T-helper 9 cell (primary cell): ENCODE measurements at places on chromosomes 3 and 15.

GRCh38 chr3:188567478-188568195 lies 413.7 kb downstream of the LPP start:
- DNase-seq: no peak

GRCh38 chr3:53646723-53647122 lies 152.3 kb downstream of the CACNA1D start:
- DNase-seq: no peak

DNA sequence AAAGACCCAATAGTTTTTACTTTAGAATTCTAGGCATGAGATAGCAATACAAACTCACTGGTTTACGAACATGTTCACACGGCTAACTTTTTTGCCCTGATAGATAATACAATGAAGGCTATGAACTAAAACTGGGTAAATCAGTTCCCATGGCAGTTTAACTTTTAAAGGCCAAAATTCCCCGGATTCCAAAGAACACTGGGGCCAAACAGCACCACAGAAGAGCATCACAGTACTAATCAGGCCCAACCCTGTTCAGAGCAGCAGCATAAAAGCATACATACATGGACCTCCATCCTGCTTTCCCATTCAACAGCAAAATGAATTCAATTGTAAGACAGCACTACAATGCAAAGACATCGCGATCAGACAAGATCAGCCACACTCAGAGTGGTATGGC lies 540.3 kb upstream of the CCDC54 start:
- DNase-seq: no peak

DNA sequence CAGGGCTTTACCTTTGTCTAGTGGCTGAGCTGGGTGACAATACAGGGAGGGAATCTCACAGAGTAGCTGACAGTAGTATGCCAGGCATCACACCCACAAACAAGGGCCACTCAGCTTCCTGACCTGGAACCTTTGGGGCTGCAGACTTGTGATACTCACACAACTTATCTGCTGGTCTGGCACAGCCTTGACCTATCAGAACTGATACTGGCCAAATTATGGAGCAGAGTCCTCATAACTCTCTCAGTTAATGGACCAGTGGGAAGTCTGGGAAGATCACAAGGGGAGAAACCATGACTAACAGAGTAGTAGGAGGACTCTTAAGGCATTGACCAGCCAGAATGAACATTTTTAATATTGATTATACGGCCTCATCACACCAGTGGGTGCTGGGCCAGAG lies 19.4 kb downstream of the MRPL46 start:
- no peak for DNase-seq

DNA sequence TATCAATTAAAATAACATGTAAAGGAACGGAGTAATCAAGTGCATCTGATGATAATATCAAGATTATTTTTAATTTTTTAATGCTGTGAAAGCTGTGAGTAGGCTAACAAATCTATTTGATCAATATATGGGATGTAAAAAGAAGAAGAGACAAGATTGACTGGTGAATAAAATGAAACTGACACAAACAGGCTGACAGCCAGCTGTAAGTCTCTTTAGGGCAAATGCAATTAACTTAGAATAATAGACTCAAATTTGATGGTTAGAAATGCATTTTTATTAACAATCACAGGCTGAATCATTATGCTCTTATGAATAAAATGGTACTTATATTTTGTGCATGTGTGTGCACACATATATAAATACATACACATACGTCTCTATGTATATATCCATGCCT lies 68.0 kb downstream of the MDFIC2 start:
- no peak for DNase-seq

GRCh38 chr3:16304061-16305010 lies 39.3 kb downstream of the OXNAD1 start:
- DNase-seq: no peak

GRCh38 chr3:4562595-4562994 lies 69.4 kb downstream of the ITPR1 start:
- DNase-seq: no peak

- DNase-seq: no peak
Observed at GRCh38 chr3:196645096-196645495, 5.6 kb downstream of the NRROS start.

- no peak for DNase-seq
Observed at GRCh38 chr15:34673241-34673640, 81.6 kb downstream of the GJD2 start.

DNA sequence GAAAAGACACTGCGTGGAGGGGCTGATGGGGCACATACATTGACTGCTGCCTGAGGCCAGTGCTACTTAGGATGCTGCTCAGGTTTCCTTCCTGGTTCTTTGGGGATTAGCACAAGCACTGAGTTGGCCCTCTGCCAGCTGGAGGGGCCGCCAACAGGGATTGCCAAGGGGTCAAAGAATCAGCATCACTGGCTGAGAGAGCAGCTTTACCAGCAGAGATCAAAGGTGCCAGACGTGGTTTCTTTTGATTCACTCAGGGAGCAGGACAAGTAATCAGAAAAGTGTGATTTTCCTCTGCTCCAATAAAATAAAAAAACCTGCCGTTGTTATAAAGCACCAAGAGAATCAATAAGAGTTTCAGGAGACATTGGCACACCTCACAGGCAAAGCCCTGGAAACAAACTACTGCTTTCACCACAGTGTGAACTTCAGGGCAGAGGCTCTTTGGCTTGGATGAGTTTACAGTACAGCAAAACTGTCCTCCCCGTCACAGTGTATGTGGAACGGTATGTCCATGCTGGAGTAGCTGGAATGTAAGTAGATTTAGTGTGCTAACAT lies 45.8 kb upstream of the FSIP1 start:
- DNase-seq: no peak

- DNase-seq: no peak
Observed at GRCh38 chr3:7518456-7518855, 657.5 kb downstream of the GRM7 start.

GRCh38 chr3:195386739-195387138 lies 56.1 kb downstream of the ACAP2 start:
- no peak for DNase-seq

DNA sequence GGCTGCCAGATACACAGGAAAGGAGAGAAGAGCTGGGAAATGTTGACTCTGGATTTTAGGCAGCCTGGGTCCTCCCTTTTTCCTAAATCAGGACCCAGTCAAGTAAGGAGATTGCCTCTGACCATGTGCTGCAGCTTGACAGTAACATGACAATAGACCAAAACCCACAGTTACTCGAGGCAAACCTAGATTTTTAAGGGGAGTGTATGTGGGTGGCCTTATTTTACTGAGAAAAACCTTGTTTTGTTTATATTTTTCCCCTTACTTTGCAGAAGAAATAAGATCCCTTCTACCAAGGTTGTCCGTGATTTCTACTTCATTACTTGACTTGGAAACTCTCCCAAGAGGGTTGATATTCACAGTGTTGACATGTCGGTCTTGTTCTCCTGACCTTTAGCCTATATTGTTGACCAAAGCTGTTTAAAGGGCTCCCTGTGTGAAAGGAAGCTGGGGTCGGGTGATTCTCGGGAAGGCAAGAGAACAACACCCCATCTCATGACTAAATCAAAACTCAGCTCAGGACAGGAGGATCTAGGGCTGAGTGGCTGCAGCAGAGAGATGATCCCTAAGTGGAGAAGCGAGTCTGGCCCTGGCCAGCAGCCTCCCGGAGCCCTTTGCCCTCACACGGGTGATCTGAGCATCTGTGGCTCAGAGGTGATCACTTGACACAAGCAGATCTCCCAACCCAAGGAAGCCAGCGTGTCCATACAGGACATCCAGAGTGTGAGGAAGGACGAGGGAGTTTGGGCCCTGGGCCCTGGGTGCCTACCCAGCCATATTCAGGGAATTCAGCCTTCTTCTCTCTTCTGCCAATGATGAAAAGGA lies 31.0 kb upstream of the SLCO2A1 start:
- DNase-seq: no peak

DNA sequence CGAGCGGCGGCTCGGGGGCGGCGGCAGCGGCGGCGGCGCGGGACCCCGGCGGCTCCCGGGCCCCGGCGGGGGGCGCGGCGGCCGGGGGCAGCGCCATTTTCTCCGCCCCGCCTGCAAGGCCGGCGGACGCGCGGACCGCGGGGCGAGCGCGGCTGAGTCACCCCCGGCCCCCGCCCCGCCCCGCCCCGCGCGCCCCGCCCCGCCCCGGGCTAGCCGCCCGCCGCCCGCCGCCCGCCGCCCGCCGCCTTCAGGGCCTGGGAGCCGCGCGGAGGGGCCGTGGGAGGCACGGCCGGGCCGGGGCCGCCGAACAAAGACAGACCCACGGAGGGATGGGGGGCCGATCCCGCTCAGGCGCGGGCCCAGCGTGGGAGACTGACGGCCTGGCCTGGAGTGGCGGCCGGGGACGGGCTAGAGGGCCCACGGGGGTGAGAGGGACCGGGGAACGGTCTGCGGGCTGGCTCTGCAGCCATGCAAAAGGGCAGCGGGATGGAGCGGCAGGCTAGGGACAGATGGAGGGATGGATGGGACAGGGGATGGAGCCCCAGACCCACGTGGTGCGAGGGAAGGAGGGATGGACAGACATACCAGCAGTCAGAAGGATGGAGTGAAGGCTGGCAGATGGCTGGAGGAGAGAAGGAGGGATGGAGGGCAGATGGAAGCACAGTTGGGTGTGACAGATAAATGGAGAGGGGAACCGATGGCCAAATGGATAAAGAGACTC lies at the start of gene EIF4E3:
EIF4E3 (minus strand) TSS at position 132 of the 721 bp plus-strand sequence; CDS start at position 97, 35 bp downstream.
- peak; percentile 51 for DNase-seq

- DNase-seq: no peak
Observed at GRCh38 chr15:70429056-70429722, 331.5 kb upstream of the TLE3 start.

GRCh38 chr15:66405007-66405406 lies 18.3 kb downstream of the MAP2K1 start:
- no peak for DNase-seq

DNA sequence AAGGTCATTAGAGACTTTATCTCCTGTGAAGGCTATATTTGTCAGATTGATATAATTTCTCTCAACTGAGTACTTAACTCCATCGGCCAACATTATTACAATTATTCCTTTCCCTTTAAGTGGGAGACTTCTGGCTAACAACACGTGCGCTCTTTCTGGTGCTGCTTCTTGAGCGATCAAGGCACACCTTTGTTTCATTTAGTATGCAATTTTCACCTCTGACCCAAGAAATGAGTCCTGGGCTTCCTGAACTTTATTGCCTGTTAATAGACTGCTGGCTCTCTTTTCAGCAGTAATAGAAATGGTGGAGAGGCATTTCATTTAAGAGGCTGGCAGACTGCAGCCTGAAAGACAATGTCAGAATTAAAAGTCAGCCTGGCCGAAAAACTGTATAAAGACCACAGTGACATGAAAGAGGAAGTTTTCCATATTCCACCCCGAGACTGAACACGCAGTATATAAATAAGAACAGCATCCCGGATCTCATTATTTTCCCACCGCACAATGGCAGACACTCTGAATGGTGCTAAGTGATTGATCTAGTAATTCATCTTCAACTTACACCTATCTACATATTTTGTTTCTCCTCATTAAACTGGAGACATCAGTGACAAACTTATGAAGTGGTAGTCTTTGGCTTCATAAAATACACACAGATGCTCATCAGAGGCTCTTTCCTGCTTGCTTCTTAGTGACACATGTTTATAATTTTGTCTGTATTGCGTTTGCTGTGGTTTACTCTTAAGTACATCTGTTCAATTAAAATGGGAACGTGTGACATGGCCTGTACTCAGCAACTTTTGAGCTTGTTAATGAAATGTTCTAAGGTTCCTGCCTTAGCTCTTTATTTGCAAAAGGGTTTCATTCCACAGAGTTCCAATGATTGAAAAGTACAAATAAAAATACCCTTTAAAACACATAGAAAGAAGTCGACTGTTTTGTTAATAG lies 299.9 kb downstream of the MECOM start:
- no peak for DNase-seq

DNA sequence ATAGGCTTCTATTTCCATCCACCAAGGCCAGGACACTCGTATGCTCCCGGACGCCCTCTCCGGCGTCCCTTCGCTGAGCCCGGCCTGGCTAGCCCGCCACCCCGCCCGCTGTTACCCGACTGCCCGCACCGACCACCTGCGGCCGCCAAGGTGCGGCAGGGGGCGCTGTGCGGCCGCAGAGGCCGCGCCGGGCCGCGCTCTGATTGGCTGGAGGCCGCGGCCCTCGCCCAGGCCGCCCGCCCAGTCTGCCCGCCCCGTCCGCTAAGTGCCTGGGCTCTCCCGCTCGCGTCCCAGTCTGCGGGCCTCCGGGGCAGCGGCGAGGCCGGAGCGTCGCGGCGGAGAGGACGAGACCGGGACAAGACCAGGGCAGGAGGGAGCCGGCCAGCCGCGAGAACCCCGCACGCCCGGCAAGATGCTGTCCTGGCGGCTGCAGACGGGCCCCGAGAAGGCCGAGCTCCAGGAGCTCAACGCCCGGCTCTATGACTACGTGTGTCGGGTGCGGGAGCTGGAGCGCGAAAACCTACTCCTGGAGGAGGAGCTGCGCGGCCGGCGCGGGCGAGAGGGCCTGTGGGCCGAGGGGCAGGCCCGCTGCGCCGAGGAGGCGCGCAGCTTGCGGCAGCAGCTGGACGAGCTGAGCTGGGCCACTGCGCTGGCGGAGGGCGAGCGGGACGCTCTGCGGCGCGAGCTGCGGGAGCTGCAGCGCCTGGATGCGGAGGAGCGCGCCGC lies at the start of gene SYNM:
SYNM (plus strand) TSS at position 293 of the 726 bp plus-strand sequence; CDS start at position 413, 120 bp downstream.
- DNase-seq: no peak

GRCh38 chr15:27461181-27461580 lies 490.2 kb downstream of the GABRG3 start:
- DNase-seq: no peak

- no peak for DNase-seq
Observed at GRCh38 chr3:62676689-62677271, 198.4 kb downstream of the CADPS start.

GRCh38 chr3:175879417-175879816 lies 1020.3 kb downstream of the NAALADL2 start:
- no peak for DNase-seq

- no peak for DNase-seq
Observed at GRCh38 chr3:101689286-101689685, 2.8 kb upstream of the RPL24 start.

- DNase-seq: no peak
Observed at GRCh38 chr3:147652651-147653366, 243.6 kb downstream of the ZIC1 start.

DNA sequence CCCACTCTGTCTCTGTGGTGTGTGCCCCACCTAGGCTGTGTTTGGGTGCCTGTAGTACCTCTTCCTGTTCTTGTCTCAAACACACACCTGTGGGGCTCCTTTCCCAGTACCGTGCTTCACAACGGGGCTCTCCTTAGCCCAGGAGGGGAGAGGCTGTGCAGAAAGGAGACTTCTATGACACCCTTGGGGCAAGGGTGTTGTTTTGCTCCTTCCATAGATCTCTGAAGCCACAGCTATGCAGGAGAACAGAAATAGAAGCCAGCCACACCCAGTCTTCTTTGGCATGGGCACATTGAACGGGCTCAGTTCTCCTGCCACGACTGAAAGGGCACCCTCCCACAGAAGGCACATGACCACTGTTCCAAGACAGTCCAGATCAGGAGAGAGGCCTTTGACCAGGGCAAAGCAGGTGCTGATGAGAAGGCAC lies 74.3 kb downstream of the LIPC start:
- DNase-seq: no peak

- peak; percentile 22 for DNase-seq
Observed at GRCh38 chr3:15310491-15311370, 21.7 kb downstream of the SH3BP5 start.
